ENCODE measurements at places on chromosomes 5 and 9.

DNA sequence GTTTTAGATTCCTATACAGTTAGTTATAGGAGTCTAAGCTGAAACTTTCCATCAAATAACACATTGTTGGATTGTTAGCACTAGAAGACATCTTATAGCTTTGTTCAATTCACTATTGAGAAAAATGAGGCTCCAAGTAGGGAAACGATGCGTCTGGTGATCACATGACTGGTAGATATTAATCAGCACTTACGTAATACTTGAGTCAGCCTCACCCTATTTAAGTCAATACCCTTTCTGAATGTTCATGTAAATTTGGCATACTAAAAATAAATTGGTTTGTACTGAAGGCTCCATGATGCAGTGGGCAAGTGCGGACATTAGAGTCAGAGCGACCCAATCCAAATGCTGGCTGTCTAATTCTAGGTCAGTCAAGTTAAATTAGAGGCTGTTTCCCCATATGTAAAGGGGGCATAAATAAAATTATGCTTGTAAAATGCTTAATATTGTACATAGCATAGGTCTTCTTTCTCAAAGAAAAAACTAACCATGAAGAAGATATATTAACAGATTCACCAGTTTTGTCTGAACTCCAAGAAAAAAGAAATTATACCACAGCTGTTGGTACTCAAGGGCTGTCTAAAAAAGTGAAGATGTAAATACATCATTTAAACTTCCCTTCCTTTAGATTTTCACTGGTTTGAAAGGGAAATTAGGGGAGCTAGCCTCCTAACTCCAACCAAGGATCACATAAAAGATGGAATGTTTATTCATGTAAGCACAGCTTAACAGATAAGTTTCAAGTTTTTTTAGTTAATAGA is 406.6 kb upstream of the TLE4 start:
- DNase-seq: no peak

DNA sequence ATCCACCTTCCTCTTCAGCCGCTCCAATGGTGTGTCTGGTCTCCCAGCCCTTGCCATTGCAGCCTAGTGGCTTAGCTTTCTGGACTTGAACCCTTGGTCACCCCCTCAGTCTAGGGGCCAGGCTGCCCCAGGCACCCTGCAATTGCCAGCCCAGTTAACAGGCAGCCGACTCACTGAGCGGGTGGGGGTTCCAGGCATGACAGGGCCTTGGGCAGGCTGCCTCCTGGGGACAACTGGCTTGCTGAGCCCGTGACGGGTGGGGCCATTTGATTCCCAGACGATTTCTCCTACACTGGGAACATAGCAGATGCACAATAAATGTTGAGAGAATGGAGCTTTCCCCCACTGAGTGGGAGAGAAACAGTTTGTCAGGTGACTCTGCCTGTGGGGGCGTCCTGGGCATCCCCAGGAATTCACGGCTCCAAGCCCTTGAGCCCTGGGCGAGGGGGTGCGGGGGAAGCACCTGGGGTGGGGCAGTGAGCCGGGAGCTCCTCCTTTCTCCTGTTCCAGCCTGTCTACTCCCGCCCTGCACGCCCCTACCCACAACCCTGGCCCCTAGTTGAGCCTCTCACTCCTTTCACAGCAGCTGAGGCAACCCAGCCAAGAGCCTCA is 12.6 kb upstream of the AQP7 start:
- DNase-seq: no peak

DNA sequence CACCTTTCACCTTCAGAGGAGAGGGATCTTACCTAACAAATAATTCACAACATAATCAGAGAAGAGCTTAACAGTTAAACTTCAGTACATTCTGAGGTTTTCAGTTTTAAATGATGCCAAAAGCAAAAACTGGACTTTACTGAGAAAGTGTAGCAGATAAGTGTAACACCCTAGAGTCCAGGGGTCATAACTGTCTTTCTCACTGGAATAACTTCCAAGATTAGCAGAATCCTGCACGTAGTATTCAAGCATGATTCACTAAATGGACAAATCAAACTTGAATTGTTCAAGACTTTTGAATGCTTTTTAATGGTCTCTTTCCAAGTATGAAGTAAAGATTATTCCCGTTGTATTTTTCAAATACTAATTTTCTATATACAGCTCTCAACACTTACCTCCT is 180.1 kb upstream of the NREP start:
- no peak for DNase-seq

- DNase-seq: no peak
Measured at GRCh38 chr9:13481274-13481673, 201.8 kb upstream of the MPDZ start.

- DNase-seq: no peak
Measured at GRCh38 chr9:102113191-102113590, 374.7 kb upstream of the GRIN3A start.

- DNase-seq: no peak
Measured at GRCh38 chr5:126364206-126364902, 58.9 kb upstream of the GRAMD2B start.

GRCh38 chr5:92687821-92688722 is 892.9 kb downstream of the NR2F1-AS1 start:
- no peak for DNase-seq

GRCh38 chr5:152527358-152528052 is 122.4 kb upstream of the NMUR2 start:
- peak; percentile 7 for DNase-seq

GRCh38 chr5:157390551-157391297 is 69.3 kb upstream of the NIPAL4 start:
- DNase-seq: no peak

DNA sequence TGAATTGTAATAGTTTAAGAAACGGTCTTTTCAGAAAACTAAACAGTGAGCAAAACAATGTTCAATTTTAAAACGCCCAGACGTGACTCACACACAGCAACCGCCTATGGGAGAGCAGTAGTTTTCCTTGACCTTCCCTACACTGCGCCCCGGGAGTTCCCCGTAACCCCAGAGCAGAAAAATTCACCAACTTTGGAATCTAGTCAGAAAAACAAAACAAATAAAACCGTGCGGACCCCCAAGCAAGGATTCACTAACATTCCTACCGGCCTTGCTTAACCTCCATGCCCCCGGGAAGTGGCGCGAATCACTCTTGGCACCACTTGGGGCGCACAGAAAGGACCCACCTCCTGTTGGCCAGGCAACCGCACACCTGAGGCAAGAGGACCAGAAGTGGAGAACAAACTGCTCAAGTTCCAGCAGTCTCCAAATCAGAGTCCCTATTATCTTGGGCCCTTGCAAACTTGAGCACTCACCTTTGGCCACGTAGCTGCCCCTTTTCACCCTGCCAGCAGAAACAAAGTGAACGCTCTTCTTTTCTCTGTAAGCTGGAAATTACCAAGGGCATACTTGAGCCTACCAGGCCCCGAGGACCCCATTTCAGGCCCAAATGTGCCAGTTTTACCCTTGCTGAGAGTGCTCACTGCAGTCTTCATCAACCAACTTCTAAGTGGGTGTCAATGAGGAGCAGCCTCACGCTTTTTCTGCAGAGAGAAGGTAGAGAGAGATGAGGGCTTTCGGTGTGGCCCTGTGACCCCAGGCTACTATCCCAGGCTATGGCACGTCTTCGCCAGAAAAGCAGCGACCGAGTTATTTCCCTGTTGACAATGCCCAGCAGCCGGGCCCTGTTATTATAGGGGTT is 189.7 kb downstream of the MEF2C start:
- no peak for DNase-seq

Data from germinal center (tissue), 1 donor.